Stimulated activated CD8-positive, alpha-beta memory T cell treated with anti-CD3 and anti-CD28 coated beads, Interleukin-4, amount 100 ng/mL, for 1 hour (primary cell): ENCODE measurements at places on chromosomes 16 and 17.
A peak's percentile ranks its signal among the peaks of the same experiment; 100 is the strongest.

- peak; percentile 7 for DNase-seq
Measured at GRCh38 chr17:74325743-74326379, at the start of gene KIF19. KIF19 (plus strand) TSS chr17:74326226; CDS start chr17:74326350, 124 bp downstream.

GRCh38 chr16:13912891-13913290, 7.1 kb upstream of the ERCC4 start:
- DNase-seq: no peak

DNA sequence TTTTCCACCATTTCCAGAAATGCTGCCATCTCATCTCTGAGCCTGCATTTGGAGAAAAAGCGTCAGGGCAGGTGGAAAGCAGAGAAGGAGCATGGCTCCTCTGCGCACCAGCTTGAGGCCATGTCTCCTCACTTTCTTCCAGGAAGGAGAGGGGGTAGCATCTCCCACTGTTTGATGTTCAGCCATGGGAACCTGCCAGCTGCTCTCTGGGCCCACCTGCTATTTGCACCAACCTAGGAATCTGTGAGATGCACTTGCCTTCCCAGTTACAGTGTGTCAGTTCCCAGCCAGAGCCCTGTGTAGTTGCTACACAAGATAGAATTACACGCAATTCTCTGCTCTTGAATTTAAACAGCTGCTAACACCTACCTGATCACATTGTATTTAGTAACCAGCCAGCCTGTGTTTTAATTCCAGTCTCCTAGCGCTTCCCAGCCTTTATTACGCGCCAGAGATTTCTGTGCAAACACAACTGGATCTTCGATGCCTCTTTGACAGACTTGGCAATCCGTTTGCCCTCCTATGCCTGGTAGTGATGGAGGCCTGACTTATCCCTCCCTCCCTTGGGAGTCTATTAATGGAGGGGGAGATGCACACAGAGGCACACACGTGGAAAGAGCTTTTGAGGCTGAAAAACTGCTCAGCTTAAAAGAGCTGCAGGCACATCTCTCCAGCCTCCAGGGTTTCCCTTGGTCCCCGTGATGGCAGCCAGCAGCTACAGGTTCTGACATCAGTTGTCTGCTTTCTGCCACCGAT, 98.1 kb upstream of the SEC14L1 start:
- DNase-seq: no peak

DNA sequence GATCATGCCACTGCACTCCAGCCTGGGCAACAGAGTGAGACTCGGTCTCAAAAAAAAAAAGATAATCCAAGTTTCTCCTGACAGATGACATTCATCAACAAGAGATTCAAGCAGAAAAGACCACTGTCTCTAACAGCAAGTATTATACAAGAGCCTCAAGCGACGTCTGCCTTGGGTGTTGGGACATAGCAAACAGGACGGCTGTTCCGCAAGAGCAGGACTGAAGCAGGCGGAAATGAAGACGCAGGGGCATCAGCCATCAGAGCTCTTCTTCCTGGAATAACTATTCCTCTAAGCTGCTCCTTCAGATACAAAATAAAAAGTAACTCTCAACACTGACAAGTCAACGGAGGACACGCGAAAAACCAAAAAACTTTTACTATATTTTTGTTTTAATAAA, 54.0 kb downstream of the ANKRD11 start:
- no peak for DNase-seq

DNA sequence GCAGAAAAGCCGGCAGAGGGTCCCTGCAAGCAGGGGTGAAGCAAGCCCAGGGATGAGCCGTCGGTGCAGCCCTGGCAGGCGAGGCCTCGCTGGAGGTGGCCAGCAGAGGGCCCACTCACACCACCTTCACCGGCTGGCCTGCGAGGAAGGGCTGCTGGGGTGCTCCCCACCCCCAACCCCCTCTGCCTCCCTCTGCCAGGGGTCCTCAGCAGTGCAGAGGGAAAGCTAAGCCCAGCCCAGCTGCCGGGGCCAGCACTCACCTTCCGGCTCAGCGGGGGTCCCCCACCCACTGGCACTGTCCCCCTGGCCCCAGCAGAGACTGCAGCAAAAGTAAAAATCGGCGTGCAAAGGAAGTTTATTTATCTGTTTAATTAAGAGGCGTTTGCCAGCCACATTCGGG, 113.4 kb downstream of the ENGASE start:
- DNase-seq: no peak

- DNase-seq: no peak
Measured at GRCh38 chr17:61878984-61879612, 15.8 kb upstream of the BRIP1 start.

GRCh38 chr16:86751076-86752030, 173.0 kb downstream of the FOXL1 start:
- DNase-seq: no peak

- DNase-seq: no peak
Measured at GRCh38 chr17:69654981-69655855, 240.7 kb downstream of the MAP2K6 start.
